ENCODE measurements at places on chromosomes 6 and 20. TPM values are rescaled to one million over a fixed set of nuclear protein-coding genes. Genes with fewer than 3 reads are reported as not detected.

The CRIP3 gene
- polyA plus RNA-seq = 2.1 TPM

The SLC17A9 gene
- polyA plus RNA-seq = not detected

The RPS21 gene
- 2,862 TPM for polyA plus RNA-seq

The RIPPLY2 gene
- polyA plus RNA-seq = 0.89 TPM

The MMS22L gene
- 10.4 TPM for polyA plus RNA-seq

The SEL1L2 gene
- not detected for polyA plus RNA-seq

The SCUBE3 gene
- 0.13 TPM for polyA plus RNA-seq

The MYT1 gene
- 0.26 TPM for polyA plus RNA-seq

The BTNL2 gene
- not detected for polyA plus RNA-seq

The PKIG gene
- 22.6 TPM for polyA plus RNA-seq

The GINS1 gene
- 30.7 TPM for polyA plus RNA-seq

The ZNF391 gene
- polyA plus RNA-seq = 0.34 TPM

The PACSIN1 gene
- polyA plus RNA-seq = 0.14 TPM

The KCNK5 gene
- polyA plus RNA-seq = 1.8 TPM

The HLA-DRA gene
- not detected for polyA plus RNA-seq
